ENCODE measurements at places on chromosomes 3 and 15. TPM values are rescaled to one million over a fixed set of nuclear protein-coding genes. Genes with fewer than 3 reads are reported as not detected.

CAND2 gene
- total RNA-seq, result 3.5 TPM

DNA sequence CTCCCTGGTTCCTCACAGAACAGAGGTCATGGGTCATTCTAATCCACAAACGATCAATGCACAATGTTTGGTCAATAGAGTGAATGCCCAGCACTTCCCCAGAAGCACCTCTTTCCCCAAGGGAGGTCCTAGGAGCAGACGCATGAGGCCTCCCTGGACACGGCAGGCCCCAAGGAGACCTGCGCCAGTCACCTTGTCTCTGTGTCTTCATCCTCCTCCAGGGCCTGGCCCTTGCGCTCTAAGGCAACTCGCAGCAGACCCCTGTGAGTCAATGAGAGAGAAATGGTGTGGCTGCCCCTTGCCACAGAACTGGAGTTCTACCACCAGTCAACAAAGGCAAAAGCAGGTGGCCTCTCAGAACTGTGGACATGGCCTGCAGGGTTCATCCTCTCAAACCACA lies 18.1 kb downstream of the ALS2CL start:
- DNase-seq, result no peak

GRCh38 chr15:71549697-71550096 lies 260.7 kb upstream of the NR2E3 start:
- DNase-seq, result peak; percentile 66

- peak; percentile 36 for DNase-seq
Observed at GRCh38 chr3:31695280-31696008, 162.7 kb downstream of the STT3B start.

All from stomach (tissue), 19 donors.